ENCODE measurements at places on chromosomes 5 and 9.
A peak's percentile ranks its signal among the peaks of the same experiment; 100 is the strongest.

GRCh38 chr9:117293206-117294114 lies 121.4 kb downstream of the ASTN2 start:
- DNase-seq: no peak

- no peak for DNase-seq
These were observed 607.8 kb upstream of the PTGER4 start for GRCh38 chr5:40071870-40072269.

- no peak for DNase-seq
These were observed 56.7 kb downstream of the MAMDC2 start for GRCh38 chr9:70100362-70100761.

GRCh38 chr9:93357649-93358048 lies 93.8 kb upstream of the FAM120A start:
- no peak for DNase-seq

- DNase-seq: no peak
These were observed 8.4 kb upstream of the SETD9 start for GRCh38 chr5:56900858-56901578.

GRCh38 chr5:32165597-32165996 lies 8.5 kb downstream of the GOLPH3 start:
- DNase-seq: no peak

DNA sequence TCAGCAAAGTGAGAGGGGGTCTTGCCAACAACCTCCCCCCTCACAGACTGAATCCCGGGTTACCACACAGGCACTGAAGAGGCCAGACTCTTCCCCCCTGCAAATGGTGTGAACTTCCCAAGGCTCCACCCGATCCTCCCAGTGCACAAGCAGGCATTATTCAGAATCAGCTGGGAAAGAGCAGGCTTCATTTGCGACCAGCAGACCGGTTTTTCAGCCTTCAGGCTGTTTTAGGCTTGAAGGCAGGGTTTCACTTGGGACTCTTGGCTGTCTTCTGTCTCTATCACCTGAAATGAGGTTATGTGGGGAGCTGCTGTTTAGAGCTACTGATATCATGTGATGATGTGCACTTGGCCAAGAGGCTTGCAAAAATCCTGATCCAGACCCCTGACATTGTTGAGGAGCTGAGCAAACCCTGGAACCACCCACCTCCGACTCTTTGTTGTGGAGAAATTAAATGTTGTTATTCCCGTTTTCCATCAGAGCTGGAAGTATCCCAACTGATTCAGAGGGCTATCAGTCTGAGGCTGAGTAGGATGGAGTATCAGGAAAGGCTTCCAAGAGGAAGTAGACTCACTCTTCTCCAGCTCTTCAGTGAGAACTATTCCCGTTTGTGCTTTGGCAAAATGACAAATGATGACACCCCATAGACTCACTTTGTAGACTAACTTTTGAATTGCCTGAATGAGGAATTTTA lies 63.3 kb upstream of the ZFR start:
- DNase-seq: no peak

- no peak for DNase-seq
These were observed 1127.5 kb downstream of the TAF11L14 start for GRCh38 chr5:18761801-18762200.

DNA sequence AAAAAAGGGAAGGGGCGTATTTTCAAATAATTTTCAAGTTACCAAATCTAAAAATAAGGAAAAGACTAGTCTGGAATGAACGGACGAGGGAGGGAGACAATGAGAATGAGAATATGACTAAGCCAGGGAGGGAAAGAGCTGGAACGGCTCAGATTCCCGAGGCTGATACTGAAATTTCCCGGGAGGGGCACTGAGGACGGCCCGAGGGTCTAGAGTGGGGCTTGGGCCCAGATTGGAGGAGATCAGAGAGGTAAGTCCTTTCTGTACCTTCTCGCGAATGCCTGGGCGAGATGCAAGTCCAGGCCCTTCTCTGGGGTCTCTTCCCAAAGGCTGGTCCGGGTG lies 3.4 kb upstream of the CCIN start:
- DNase-seq: no peak

- no peak for DNase-seq
These were observed 137.8 kb downstream of the AGTPBP1 start for GRCh38 chr9:85603936-85604335.

DNA sequence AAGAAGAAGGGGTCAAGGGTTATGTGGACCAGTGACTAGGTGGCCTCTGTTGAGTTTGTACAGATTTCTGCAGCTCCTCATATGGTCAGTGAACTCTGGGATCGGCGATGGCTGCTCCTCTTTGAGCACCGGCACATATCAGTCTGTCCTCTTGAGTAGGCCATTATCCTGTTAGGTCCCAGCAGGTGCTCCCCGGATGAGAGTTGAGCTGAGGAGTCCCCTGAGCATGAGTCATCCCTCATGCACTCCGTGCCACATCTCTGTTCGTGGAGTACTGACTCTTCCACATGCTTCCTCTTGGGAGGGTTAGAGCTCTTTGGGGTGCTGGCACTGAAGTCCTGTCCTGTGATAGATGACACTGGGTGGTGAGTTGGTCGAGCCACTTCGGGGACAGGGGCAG lies 143.7 kb downstream of the PTTG1 start:
- no peak for DNase-seq

DNA sequence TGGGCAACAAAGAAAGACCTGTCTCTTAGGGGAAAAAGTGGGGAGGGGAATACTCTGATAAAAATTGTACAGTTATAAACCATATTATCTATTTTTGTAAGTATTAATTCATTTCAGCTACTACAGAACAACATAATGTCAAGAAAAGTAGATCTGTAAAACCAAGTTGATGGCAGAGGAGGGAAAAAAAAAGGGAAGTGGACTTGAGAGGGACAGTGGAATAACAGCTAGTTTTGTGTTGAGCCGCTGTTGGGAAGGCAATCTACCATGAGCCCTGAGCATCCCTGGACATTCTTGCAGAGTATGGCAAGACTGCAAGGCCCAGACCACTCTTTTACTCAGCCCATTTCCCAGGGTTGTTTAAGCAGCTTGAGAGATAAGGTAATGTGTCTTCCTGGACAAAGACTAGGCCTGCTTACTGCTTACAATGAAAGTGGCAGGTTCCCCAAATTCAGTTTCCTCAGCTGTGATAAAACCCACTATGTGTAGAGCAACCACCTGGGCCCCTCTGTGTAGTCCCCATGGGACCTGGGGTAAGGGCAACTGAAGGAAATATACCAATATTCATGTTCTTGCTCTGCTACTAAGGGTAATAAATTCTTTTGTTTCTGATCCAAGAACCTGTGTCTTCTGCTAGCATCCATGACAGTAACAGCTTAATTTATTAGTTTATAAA lies 25.0 kb downstream of the CEP120 start:
- no peak for DNase-seq

DNA sequence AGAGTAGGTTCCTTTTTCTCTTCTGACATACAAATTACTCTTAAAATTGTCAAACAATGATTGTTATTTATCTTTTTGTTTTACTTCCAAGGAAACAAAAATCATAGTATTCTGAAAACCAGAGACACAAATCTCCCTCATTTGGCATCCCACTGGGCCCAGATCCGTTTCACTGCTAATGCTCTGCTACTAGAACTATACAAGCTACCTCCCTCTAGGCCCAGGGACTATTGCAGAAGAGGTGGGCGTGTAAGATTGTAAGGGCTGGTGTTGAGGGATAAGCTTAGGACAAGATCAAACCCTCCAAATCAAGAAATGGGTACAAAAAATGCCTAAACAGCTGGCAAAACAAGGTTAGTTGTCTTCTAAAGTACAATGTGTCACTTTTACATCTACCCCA lies 928.9 kb upstream of the CDH10 start:
- no peak for DNase-seq

DNA sequence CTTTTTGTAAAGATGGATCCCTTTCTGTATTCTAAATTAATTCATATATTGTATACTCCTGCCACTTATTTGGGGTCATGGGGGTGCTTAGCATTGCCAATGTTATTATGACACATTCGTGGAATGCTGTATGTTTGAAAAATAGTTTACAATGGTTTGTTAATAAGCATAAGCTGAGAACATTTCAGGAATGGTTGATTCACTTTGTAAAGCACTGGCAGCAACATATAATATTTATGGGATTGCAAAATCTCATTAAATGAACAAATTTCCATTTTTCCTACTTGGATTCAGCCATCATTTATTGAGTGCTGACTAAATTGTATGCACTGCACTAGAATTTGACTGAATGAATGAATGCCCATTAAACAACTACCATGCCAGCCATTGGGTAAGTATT lies 215.2 kb upstream of the KLF4 start:
- no peak for DNase-seq

DNA sequence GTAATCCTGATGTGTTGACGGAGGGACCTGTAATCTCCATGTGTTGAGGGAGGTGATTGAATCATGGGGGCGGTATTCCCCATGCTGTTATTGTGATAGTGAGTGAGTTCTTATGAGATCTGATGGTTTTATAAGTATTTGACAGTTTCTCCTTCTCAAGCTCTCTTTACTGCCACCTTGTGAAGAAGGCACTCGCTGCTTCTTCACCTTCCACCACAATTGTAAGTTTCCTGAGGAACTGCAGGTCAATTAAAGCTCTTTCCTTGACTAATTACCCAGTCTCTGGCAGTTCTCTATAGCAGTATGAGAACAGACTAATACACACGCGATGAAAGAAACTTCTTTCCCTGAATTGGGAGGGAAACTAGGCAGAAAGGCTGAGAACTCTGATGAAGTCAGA lies 141.1 kb upstream of the RAD23B start:
- DNase-seq: no peak

- no peak for DNase-seq
These were observed 55.0 kb downstream of the CD180 start for GRCh38 chr5:67141644-67142043.

DNA sequence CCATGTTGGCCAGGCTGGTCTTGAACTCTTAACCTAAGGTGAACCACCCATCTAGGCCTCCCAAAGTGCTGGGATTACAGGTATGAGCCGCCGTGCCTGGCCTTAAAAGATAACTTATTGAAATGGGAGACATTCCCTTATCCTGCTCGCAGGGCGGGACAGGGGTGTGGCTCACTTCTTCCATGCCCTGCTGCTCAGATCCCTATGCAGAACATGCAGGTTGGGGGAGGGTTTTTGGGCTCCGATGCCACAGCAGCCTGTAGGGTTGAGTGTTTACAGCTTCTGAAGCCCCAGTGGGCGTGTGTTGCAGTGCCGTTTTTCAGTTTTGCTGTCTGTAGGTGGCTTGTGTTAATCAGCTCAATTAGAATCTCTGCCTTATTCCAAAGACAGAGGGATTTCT lies 108.0 kb upstream of the BRINP1 start:
- no peak for DNase-seq

GRCh38 chr5:37658440-37658839 lies 181.4 kb downstream of the GDNF start:
- no peak for DNase-seq

DNA sequence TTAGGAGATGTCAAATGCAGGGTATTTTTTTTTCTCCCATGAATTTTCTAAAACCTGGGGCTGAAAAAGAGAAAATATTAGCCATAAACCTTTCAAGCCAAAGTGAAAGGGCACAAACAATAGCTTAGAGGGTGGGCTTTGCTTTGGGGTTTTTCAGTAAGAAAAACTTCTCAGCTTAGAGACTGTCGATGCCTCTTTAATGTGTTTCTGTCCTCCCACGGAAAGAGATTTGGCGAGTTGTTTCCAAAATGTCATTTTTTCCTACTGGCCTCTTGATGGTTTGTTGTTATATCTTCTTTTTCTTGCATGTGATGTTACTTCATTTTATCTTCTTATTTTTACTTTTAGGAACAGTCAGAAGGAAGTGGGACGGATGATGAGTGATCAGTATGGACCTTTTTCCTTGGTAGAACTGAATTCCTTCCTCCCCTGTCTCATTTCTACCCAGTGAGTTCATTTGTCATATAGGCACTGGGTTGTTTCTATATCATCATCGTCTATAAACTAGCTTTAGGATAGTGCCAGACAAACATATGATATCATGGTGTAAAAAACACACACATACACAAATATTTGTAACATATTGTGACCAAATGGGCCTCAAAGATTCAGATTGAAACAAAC lies 177.3 kb downstream of the SMARCA2 start:
- DNase-seq: no peak

DNA sequence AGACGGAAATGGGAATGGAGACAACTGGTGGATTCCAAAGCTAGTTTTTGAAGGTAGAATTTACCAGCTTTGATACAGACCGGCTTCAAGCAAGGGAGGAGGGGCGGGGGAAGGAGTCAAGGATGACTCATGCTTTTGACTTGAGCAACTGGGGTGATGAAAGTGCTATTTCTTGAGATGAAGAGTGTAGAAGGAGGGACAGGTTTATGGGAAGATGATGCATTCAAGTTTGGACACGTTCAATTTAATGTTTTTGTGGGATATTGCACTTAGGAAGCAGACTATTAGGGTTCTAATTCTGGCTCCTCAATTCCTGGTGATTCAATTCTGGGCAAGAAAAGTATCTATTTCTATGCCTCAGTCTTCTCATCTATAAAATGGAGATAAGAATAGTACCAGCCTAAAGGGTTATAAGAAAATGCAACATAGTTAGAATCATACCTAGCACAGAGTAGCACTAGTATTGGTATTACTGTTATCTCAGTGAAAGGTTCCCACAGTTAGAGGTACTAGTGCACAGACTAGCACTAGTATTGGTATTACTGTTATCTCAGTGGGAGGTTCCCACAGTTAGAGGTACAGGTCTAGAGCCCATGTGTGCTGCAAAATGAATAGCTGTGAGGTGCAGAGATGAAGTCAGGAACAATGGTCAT lies 4.6 kb downstream of the NIPAL4 start:
- no peak for DNase-seq

DNA sequence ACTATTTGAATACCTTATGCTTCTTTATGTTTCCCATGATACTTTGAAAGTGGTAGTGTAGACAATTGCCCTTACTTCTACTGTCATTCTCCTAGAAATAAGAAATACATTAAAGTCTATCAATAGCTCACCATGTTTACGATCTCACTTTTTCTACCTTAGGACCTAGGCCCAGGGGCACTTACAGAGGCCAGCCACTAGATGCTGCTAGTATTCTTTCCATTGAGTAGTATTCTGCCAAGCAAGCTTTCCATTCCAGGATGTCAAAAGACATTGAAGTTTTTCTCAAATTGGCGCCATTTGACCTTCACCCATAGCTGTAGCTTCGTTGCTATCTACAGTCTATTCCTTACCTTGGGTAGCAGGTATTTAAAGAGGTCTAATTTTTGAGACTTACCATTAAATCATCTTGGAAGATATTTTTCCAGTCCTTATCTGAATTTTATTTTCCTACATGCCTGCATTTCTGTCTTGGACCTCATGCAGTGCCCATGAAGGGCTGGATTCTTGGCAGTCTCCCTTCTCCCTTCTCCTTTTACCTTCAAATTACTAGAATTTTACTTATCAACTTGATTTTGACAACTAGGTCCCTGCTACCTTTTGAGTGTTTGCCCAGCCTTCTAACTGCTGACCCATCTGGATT lies 246.0 kb upstream of the NUDT12 start:
- peak; percentile 46 for DNase-seq

- no peak for DNase-seq
These were observed 146.1 kb upstream of the SLC44A1 start for GRCh38 chr9:105098370-105098769.

GRCh38 chr5:149273950-149274349 lies 2.3 kb downstream of the AFAP1L1 start:
- DNase-seq: no peak

DNA sequence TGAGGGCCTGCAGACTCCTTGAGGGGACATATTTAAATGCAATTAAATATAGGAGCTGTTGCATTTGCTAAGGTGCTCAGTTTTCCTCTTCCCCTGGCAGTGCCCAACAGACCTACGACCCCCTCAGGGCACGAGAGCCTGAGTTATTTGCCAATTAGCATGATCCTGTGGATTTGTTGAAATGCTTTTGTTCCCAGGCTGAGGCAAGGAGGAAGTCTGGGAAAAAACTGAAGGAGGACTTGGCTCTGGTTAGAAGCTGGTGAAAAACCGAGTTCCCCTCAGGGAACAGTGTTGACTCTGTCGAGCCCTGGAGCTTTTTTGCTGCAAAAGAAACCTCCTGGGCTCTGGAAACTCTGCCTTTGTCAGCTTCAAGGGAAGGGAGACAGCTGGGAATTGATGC lies 103.6 kb upstream of the SHB start:
- DNase-seq: peak; percentile 62

Data from kidney (tissue), 22 donors.